ENCODE measurements at places on chromosomes 13 and 19. TPM values are rescaled to one million over a fixed set of nuclear protein-coding genes. Genes with fewer than 3 reads are reported as not detected.

Gene PRRG2
- total RNA-seq, result 0.81 TPM

Gene COX7A1
- not detected for total RNA-seq

Gene ITGBL1
- total RNA-seq, result 1.4 TPM

Gene FPR1
- total RNA-seq, result 0.31 TPM

Gene PCDH17
- not detected for total RNA-seq

Gene CYP2A6
- not detected for total RNA-seq

Gene GGACT
- total RNA-seq, result 4.6 TPM

Gene NCCRP1
- total RNA-seq, result 1.7 TPM

Gene S1PR5
- 1.7 TPM for total RNA-seq

Gene USP12
- 21.0 TPM for total RNA-seq

Gene LGI4
- 0.16 TPM for total RNA-seq

Gene LGALS7B
- total RNA-seq, result not detected

Gene UBE2M
- total RNA-seq, result 130 TPM

Gene SIGLEC10
- not detected for total RNA-seq

Gene PTH2
- not detected for total RNA-seq

Gene ZFP14
- 2.7 TPM for total RNA-seq

Gene SOHLH2
- total RNA-seq, result not detected

Gene TTYH1
- 0.27 TPM for total RNA-seq

Gene PNMA8A
- total RNA-seq, result 11.5 TPM
